ENCODE measurements at places on chromosomes 11 and 22.

- DNase-seq = no peak
- peaks cover 13% of the 10 kb centered on the region for H3K27me3 ChIP-seq
- H3K4me3 ChIP-seq = no peak overlapping the region
- H3K36me3 ChIP-seq = no peaks in the 10 kb centered on the region
These were observed 135.6 kb downstream of the CSNK2A3 start for GRCh38 chr11:11217289-11217928.

DNA sequence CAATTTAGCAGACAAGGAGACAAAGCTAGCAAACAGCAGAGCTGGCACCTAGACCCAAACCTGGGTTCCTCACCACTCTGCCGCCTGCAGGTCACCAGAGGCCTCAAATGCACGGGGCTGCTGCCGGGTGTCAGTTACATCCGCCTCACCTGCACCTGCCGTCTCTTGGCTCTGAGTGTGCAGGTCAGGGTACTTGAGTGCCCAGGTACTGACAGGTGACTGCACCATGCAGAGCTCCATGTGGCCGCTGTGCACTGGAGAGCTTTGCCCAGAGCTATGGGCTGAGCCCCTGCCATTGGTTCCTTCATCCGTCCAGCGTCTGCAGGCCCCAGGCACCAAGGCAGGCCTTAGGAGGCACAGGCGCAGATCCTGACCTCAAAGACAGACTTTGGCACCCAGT is 35.0 kb downstream of the PDGFB start:
- H3K27me3 ChIP-seq = no peaks in the 10 kb centered on the region
- no peak overlapping the region for H3K4me3 ChIP-seq
- H3K27ac ChIP-seq = no peak overlapping the region

DNA sequence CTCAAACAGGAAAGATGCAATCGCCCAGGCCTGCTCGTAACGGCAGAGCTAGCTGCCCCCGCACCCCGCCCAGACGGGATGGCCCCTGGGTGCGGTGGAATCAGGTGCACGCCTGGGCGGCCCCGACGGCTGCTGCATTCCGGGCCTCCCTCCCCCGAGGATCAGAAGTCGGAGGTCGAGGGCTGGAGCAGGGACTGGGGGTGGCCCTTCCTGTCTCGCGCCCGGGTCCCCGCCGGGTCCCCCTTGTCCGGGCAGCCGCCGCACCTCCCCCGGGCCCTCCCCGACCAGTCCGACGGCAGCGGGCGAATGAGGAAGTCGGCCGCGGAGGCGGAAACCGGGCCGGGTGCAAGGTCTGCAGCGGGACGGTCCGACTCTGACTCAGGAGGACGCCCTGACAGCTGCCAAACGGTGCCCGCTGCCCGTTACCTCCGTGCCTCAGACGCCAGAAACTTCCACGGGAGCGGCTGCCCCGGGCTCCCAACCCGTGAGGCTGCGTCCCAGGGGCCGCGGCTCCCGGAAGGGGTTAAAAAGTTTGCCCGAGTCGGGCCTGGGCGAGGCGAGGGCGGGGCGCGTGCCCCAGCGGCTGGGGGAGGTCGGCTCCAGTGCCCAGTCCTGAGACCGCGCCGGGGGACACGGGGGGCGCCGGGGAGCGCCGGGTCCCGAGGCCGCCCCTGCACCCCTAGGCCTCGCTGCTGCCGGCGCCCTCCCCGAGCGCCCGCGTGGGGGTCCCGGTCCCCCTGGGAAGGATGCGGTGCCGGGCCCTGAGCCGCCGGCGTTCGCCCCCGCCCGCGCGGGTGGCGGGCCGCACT is 663 bp downstream of the MYH9 start:
- peak overlapping the region; percentile 94 for H3K4me3 ChIP-seq
- DNase-seq = peak; percentile 30
- peaks cover 7% of the 10 kb centered on the region for H3K4me1 ChIP-seq

DNA sequence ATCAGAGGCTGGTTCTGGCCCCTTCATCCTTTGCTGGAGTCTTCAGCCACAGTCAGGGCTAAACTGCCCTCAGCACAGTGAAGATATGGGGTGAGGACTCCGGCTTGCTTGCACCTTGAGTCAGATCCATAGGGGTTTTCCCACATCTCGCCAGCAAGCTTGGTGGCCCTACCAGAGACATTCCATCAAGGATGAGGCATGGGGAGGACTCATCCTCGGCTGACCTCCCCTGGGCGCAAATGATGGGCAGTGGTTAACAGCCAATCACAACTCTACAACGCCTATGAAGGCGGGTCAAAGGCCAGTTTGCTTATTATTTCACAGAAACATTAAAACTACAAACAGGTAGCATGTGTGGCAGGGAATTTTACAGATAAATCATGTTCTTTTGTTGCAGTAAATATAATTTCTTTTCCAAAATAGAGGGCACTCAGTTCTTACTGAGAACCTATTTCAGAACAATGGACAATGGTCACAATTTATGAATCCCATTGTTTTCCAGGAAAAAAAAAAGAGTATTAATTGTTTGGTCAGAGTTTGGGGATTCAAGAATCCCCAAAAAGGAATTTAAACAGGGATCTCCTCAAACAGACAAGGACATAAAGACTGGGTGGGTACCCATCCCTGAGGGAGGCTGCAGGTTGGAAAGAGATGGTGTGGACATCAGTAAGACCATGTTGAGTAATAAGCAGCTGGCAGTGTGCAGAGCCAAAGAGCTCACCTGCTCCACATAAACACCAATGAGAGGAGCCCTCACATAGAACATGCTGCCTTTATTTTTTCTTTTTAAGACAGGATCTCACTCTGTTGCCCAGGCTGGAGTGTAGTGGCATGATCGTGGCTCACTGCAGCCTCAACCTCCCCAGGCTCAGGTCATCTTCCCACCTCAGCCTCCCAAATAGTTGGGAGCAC is 14.8 kb downstream of the PLAAT3 start:
- H3K27ac ChIP-seq = no peak overlapping the region
- H3K4me1 ChIP-seq = no peaks in the 10 kb centered on the region
- no peak overlapping the region for H3K4me3 ChIP-seq
- no peaks in the 10 kb centered on the region for H3K27me3 ChIP-seq
- peak; percentile 69 for DNase-seq

- peak overlapping the region; percentile 90 for H3K27ac ChIP-seq
- no peaks in the 10 kb centered on the region for H3K4me1 ChIP-seq
- H3K36me3 ChIP-seq = peaks cover 1% of the 10 kb centered on the region
- DNase-seq = peak; percentile 99
- H3K27me3 ChIP-seq = no peaks in the 10 kb centered on the region
- H3K4me3 ChIP-seq = peak overlapping the region; percentile 67
These were observed 23.1 kb downstream of the MICAL3 start for GRCh38 chr22:18001040-18001893.

GRCh38 chr22:25753252-25753651 is 11.3 kb downstream of the MYO18B start:
- no peaks in the 10 kb centered on the region for H3K36me3 ChIP-seq
- H3K4me3 ChIP-seq = no peak overlapping the region

- no peaks in the 10 kb centered on the region for H3K27me3 ChIP-seq
- H3K27ac ChIP-seq = no peak overlapping the region
- H3K36me3 ChIP-seq = no peaks in the 10 kb centered on the region
- no peaks in the 10 kb centered on the region for H3K4me1 ChIP-seq
- H3K4me3 ChIP-seq = no peak overlapping the region
- DNase-seq = peak; percentile 14
These were observed 1160.5 kb upstream of the CNTN5 start for GRCh38 chr11:97860237-97860636.

DNA sequence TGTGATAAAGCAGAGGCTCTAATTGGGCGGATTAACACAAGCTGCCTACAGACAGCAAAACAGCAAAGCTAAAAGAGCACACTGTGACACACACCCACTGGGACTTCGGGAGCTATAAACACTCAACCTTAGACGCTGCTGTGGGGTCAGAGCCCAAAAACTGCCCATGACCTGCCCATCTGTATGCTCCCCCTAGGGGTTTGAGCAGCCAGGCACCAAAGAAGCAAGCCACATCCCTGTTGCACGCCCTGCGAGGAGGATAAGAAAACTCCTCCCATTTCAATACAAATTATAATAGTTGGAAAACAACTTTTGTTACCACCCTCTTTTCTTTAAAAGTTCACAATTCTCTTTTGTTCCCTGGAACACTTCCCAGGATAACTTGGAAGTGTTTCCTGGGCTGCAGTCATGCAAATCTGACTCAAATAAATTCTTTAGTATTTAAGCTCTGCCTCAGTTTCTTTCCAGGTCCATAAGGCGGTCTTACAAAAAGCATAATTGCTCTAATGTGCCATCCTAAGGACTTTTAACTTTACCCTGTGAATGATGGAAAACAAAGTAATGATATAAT is 86.4 kb downstream of the DLG2 start:
- no peak for DNase-seq
- H3K36me3 ChIP-seq = no peaks in the 10 kb centered on the region
- no peaks in the 10 kb centered on the region for H3K27me3 ChIP-seq
- H3K27ac ChIP-seq = no peak overlapping the region
- H3K4me3 ChIP-seq = no peak overlapping the region

DNA sequence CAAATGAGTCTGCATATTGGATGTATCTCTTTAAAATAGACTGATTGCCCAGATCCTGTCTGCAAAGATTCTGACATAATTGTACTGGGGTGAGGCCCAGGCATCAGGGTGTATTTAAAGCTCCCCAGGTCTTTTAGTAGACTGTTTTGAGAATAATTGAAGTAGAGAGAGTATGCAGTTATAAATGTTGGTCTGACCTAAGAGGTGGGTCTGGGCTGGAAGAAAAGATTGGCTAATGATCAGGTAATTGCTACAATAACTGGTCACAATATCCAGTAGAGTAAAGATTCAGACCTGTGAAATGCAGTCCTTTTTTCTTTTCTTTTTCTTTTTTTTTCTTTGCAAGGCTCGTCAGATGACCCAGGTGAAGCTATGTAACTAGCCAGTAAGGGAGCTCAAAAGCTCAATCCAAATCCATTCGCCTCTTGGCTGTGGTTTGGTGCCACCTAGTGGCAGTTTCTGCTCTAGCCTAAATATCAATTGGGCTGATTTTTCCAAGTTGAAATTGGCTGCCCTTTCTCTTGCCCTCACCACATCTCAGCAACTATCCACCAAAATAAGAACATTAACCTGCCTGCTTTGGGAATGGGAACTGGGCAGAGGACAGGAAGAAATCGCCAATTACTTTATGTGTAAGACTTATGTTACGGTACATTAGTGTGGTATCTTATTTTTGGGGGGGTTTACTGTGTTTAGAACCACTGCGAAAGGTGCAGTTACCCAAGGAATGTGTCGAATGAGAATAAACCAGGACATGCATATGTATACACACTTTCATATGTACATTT is 45.9 kb downstream of the ZNF143 start:
- peak; percentile 85 for DNase-seq
- H3K4me3 ChIP-seq = no peak overlapping the region
- peaks cover 3% of the 10 kb centered on the region for H3K4me1 ChIP-seq
- H3K27ac ChIP-seq = no peak overlapping the region

- H3K4me1 ChIP-seq = peaks cover 4% of the 10 kb centered on the region
- no peak for DNase-seq
- H3K27ac ChIP-seq = no peak overlapping the region
These were observed 7.9 kb upstream of the RGL4 start for GRCh38 chr22:23682827-23683355.

DNA sequence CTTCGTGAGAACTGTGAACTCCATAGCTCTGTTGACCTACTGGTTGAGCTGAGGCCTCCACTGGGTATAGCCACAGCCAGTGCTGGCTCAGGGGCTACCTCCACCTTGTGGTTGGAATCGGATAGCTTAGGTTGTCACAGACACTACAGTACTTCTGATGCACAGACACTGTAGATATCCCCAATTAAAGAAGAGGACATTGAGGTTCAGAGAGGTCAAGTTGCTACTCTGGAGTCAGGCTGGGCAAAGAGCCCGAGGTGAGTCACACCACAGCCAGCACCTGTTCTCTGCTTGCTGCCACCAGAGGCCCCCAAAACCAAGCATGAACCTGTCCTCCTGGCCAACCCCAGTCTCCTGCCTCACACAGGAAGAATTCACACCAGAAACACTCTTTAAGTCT is 5.4 kb downstream of the UFD1 start:
- H3K27ac ChIP-seq = no peak overlapping the region
- DNase-seq = no peak
- no peaks in the 10 kb centered on the region for H3K27me3 ChIP-seq
- H3K4me1 ChIP-seq = peaks cover 5% of the 10 kb centered on the region

All from fibroblast of lung (primary cell).